ENCODE measurements at places on chromosomes 12 and 14.

DNA sequence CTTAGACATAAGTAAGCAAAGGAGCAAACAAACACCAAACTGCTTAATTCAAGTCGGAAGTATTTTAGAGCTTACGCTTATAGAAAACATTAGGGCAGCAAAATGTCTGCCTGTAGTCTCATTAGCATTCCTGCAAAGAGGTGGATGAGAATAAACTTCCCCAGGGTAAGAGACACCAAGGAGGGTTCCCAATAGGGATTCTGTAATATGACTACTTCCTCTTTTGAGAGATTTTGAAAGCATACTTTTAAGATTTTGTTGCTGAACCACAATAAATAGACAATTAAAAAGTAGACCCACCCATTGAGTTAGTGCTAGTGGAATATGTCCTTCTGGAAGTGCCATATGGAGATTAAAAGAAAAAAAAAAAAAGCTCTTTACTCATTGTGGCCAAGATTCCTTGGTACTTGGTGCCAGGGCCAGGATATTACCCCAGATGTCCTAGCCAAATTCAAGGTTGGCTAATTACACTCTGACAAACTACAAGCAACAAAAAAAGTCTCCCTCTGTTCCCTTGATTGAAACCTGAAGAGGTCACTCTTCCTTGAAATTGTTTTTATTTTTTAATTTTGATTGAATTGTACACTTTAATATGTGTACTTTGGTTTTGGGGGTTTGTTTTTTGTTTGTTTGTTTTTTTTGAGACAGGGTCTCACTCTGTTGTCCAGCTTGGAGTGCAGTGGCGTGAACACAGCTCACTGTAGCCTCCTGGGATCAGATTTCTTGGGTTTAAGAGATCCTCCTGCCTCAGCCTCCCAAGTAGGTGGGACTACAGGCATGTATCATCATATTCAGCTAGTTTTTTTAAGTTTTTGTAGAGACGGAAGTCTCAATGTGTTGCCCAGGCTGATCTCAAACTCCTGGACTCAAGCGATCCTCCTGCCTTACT lies 8.7 kb downstream of the CLIP1 start:
- DNase-seq: no peak

DNA sequence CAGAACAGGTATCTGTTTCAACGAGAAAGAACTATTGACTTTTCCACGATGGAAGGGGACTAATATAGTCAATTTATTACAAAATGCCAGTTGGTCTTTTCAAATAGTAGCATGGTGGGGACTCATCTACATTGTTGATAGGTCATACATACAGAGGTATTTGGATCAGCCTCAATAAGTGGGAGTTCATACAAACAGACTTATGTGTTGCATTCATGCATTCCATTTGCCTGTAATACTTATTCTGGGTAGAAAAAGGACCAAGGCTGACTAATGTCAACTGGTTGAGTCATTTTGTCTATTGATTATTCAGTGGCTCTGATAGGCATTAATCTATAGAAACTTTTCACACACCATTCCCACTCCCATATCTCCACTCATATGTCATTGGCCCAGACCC lies 41.5 kb upstream of the GLIPR1 start:
- no peak for DNase-seq

DNA sequence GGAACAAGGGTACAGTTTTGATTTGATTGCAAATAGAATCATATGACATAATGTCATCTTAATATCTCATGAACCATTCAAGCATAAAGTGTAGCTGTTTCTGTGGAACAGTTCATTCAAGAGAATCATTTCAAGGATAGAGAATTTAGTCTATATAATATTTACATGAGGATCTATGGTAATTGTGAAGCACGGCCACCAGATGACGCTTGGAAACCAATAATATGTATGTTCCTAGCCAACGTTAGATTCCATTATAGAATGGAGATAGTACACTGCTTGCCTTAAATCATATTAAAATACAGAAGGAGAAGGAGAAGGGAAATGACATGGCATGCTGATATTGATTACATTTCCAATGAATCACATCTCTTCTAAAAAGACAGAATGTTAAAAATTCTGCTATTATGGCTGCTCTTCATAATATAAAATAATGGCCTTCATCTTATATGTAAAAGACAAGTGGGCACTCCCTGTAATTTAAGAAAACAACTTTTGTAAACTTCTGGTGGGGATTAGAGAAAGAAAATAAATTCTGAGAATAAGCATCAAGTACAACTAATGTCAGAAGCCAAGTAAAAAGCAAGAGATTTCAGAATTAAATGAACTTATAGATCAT lies 351.0 kb downstream of the NAV3 start:
- DNase-seq: peak; percentile 23

- DNase-seq: no peak
Measured at GRCh38 chr12:23484238-23484637, 465.2 kb downstream of the SOX5 start.

DNA sequence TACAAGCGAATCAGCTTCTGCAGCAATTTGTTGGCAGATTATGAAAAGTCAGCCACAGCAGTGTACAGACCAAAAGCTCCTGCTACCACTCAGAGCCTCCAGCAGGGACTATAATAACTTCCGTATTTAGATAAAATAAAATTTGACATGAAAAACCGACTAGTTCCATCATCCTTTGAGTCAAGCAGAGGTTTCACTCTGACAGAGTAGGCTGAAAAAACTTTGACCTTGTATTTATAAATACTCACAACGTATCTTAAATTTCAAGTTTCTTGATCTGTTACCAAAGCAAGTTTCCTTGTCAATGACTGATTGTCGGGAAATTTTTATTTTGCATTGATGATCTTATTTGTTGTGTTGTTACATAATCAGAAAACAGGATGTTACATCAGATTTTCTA lies 283.4 kb downstream of the DAD1 start:
- DNase-seq: no peak

GRCh38 chr14:27228053-27228452 lies 630.2 kb upstream of the NOVA1 start:
- DNase-seq: no peak

GRCh38 chr12:45377815-45378214 lies 161.9 kb downstream of the ANO6 start:
- no peak for DNase-seq

- DNase-seq: peak; percentile 79
Measured at GRCh38 chr14:51395361-51395849, 155.4 kb downstream of the TMX1 start.

DNA sequence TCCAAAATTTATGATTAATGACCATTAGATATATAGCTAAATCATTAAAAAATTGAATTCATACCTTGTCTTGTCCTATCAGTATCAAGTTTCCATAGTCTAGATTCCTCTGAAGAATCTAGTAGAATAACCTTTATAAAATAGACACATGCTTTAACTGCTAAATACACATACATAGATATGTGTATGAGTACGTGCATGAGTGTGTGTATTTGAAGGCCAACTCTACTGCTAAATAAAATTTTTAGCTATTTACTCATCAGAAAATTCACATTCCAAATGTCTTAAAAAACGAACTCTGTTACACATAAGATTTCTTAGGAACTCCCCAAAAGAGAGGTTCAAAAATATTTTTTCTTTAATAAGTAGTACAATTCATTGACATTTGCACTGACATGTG lies 233.0 kb downstream of the SSPN start:
- DNase-seq: no peak

- DNase-seq: no peak
Measured at GRCh38 chr14:51495319-51495718, 156.4 kb upstream of the FRMD6 start.

- DNase-seq: no peak
Measured at GRCh38 chr12:128840862-128841468, 12.3 kb upstream of the GLT1D1 start.

- DNase-seq: no peak
Measured at GRCh38 chr14:76699209-76699938, 61.9 kb upstream of the VASH1 start.

DNA sequence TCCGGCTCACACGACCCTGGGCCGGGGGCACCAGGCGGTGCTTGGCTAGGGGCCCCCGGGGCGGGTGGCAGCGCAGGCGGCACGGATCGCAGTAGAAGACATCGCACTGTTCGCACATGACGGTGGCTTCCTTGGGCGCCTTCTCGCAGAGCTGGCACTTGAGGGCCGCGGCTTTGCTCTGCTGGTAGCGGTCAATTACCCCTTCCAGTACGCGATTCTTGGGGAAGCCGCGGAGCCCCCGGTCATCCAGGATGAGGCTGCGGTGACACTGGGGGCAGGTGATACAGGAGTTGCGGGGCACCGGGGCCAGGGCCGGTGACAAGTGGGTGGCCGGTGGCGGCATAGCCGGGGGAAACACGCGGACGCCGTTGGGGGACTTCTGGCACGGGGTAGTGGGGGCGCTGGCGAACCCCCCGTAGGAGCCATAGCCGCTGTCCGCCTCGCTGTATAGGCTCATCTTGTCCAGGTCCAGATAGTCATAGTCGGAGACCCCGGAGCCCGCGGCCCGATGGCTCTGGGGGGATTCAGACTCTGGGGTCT lies 553 bp downstream of the TRIM9 start:
- DNase-seq: no peak

- DNase-seq: no peak
Measured at GRCh38 chr14:100106250-100107112, 41.3 kb downstream of the EVL start.

- DNase-seq: no peak
Measured at GRCh38 chr12:130669797-130670196, 46.3 kb downstream of the RIMBP2 start.

DNA sequence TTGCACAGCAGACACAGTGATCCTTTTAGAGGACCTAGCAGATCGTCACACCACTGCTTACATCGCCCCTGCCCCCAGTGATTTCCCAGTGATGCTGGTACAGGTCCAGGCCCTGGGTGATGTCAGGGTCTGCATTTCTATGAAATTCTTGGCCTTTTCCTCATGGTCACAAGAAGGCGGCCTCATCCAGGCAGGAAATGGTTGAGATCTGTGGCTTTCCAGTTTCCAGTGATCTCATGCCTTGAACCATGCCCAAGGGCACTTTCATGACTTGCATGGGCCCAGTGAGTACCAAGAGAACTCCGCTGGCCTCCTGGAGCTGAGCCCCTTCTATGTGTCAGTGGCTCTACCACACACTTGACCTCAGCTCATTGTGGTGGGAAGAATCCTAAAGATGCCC lies 41.9 kb upstream of the BDKRB2 start:
- peak; percentile 18 for DNase-seq

GRCh38 chr14:29587761-29588470 lies 339.7 kb downstream of the PRKD1 start:
- no peak for DNase-seq

- DNase-seq: no peak
Measured at GRCh38 chr14:105530285-105531087, 4.1 kb downstream of the TMEM121 start.

- no peak for DNase-seq
Measured at GRCh38 chr14:79570648-79571047, 640.7 kb downstream of the DIO2 start.

DNA sequence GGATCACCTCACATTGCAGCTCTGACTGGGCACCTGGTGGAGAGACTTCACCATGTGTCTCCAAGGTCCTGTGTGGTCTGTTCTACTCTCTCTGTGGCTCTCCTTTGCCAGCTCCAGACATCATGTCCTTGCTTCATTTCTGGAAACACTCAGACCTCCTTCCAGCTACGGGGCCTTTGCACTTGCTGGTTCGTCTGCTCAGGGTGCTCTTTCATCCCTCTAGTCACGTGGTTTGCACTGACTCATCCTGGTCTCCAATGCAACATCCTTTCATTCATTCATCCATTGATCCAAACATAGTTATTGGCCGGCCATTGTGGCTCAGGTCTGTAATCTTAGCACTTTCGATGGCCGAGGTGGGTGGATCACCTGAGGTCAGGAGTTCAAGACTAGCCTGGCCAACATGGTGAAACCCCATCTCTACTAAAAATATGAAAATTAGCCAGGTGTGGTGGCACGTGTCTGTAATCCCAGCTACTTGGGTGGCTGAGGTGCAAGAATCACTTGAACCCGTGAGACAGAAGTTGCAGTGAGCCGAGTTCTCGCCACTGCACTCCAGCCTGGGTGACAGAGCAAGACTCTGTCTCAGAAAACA lies 23.9 kb upstream of the CCDC63 start:
- DNase-seq: no peak

- DNase-seq: no peak
Measured at GRCh38 chr12:8662593-8662992, at the start of gene MFAP5. Gene MFAP5 (minus strand): TSS chr12:8662826. CDS start chr12:8662104, 722 bp downstream.
